ENCODE measurements at places on chromosomes 4 and X. TPM values are rescaled to one million over a fixed set of nuclear protein-coding genes. Genes with fewer than 3 reads are reported as not detected.

- no peak for DNase-seq
Measured at GRCh38 chrX:133857640-133858269, 127.6 kb downstream of the GPC3 start.

Gene RHOXF1
- total RNA-seq = not detected

Gene PPM1K
- 4.9 TPM for total RNA-seq

Gene CFAP47
- 0.15 TPM for total RNA-seq

Gene RASL11B
- total RNA-seq = 0.20 TPM

Gene BGN
- 2.0 TPM for total RNA-seq

DNA sequence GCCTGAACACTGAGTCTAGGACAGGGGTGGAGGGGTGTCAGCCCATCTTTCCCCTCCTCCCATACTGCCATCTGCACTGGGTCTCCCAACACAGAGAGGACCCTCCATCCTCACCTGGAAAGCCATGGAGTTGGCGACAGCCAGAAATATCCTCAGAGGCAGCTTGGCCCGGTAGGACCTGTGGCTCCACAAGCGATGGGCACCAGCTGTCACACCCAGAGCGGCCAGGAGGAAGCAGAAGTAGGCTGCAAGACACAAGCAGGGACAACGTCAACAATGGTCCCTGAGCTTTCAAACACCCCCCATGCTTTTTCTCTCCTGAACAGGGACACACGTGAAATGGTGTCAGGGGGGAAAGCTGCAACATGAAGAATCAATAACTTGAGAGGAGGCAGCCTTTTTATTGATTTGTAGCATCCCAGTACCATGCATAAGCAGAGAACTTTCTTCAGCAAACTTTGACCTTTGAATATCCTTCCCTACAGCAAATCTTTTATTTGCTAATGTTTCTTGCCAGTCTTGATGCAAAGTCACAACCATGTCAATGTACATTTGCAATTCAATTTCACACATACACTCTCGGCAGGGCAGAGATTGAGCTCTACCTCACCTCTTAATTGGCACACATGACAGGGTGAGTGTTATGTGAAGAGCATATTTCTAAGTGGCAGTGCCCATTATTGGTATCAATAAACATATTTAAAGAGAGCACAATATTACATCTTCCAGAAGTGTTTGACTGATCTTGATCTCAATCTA is 93.2 kb downstream of the SCD5 start:
- DNase-seq = no peak

DNA sequence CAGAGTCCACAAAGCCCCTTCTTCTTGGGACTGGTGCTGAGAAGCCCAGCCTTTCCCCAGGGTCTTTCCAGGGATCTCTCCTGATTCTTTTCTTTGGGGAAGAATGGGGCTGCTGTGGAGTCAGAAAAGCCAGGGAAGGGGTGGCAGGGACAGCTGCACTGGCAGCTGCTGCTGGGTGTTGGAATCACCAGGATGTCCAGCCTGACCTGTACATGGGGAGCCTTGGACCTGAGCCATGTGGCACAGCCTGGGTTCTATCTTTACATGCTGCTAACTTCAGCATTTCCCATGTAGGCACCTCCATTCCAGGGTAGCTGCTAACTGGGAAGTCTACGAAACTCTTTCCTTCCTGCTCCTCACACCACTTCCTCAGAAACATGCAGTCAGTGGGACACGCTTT is 36.0 kb downstream of the MED28 start:
- DNase-seq = no peak

DNA sequence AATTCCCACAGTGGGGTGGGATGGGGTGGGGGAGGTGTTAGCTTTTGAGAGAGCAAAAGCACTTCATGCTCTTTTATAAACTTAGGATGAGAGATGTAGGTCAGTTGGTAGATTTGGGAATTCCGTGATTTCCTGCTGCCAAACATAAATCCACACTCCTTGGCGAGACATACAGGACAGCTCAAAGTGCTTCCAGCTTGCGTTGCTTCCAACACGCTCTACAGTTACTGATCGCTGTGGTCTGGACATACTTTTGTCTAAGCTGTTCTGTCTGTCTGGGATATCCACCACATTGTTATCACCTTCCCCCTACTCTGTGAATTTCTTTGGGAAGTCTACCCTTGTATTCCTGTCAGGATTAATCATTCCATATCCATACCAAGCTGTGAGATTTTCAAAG is 117.5 kb downstream of the RAPGEF2 start:
- no peak for DNase-seq

Gene EVC2
- not detected for total RNA-seq

GRCh38 chrX:31860686-31861085 is 788.8 kb upstream of the FTHL17 start:
- no peak for DNase-seq

DNA sequence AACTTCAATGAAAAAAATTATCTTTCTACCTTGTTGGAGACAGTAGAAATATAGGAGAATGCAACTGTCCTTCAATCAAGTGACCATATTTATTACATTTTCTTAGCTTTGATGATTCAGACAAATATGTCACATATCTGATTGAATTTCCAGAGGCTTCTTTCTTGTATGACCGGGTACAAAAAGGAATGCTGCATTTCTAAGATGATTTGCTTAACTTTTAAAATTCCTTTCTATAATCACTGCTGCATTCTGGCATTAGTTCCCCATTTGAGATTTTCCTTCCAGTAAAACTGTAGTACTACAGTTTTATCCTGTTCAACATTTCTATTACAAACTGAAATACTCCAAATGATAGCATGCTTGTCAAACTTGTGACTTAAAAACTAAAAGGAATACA is 5.2 kb downstream of the MFSD8 start:
- no peak for DNase-seq

- DNase-seq = no peak
Measured at GRCh38 chr4:159027535-159027934, 75.3 kb upstream of the RAPGEF2 start.

Gene SLC39A8
- 658 TPM for total RNA-seq

GRCh38 chrX:133323431-133323830 is 91.9 kb downstream of the GPC4 start:
- no peak for DNase-seq

Gene HSFX2
- total RNA-seq = not detected

GRCh38 chr4:139391731-139392130 is 62.2 kb upstream of the RAB33B start:
- no peak for DNase-seq

DNA sequence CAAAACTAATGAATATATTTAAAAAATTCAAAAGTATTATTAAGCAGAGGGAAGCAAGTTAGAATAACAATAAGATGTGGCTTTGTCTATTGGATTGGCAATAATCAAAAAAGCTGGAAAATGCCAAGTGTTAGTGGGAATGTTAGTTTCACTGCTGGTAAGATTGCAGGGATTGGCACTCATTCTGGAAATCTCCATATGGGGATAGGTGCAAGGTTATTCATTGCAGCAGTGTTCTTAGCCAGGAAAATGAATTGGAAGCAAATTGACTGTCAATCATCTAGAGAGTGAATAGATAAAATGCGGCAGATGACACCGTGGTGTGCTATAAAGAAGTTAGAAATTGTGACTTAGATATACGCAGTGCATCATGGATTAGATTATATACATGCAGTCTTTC is 1615.5 kb upstream of the PCDH7 start:
- no peak for DNase-seq

- peak; percentile 6 for DNase-seq
Measured at GRCh38 chr4:80101792-80102116, 28.7 kb upstream of the ANTXR2 start.

DNA sequence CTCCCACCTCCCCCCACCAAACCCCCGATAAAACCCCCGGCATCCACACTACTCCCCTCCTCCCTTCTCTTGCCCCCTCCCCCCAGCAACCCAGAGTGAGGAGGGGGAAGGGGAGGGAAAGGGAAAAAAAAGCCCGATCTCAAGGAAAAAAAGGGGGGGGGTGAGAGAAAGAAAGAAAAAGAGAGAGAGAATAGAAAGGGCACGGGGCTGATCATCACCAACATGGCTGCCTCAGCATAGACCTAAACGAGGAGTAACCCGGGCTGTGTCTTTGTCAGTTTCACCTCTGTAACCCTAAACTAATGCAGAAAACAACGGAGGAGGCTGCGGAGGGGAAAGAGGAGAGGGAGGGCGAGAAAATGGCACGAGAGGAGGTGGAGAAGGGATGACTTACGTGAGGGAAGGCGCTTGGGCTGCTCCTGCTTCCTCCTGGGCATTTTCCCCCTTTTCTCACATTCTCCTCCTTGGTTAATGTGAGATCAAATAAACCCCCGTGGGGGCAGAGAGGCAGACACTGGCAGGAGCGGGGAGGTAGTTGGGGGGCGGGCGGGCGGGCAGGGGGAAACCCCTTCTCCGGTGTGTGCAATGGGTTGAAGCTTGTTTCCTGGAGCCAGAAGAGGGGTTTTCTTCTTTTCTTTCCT is 532 bp downstream of the ZNF827 start:
- DNase-seq = no peak

- no peak for DNase-seq
Measured at GRCh38 chr4:61193863-61194262, 6.3 kb upstream of the ADGRL3 start.

DNA sequence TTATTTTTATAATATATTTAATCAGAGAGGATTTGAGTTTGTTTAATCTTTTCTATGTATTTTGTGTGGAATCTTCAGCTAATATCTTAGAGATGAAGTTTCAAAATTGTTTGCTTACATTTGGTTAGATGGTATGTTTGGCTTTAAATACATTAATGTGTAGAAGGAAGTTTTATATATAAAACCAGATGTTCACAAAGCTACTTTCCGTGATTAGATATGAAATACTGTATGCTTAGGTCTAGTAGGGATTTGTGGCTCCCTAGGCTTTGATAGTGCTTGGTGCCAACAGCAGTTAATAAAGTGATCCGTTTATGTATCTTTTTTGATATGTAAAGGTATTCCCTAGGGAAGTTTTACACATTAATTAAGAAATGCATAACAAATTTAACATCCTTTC is 223.0 kb downstream of the ARHGAP10 start:
- DNase-seq = no peak

DNA sequence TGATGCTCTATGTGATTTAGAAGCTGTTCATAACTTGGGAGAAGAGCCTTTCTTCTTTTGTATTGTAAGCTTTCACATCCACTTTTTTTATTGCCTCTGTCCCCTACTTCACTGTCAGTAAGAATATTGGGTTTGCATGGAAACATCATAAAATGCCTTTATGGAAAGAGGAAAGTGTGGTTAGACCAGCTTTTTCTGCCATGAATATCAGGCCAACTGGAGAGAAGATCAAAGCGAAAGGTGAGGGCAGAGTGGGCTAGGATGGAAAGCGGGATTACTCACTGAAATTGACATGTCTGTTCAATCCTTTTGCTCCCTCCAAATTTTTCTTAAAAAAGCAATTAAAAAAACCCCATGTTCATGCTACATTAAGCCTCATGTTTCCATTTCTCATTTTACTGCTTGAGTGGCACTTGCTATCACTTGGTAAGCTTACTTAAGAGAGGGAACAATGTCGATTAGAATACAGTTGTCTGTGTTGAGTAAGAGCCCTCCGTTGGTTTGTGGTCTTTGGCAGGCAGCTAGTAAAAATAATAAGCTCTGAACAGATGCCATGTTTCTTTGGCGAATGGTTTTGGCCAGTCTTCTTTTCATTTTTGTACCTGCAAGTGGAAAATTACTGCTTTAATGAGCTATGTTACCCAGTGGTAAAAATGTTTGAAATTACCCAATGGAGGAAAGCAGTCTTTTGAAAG is 35.9 kb downstream of the SUPT20HL1 start:
- no peak for DNase-seq

- DNase-seq = no peak
Measured at GRCh38 chr4:23734000-23734399, 155.8 kb downstream of the PPARGC1A start.

GRCh38 chr4:9936129-9936644 is 85.1 kb downstream of the SLC2A9 start:
- no peak for DNase-seq

- DNase-seq = no peak
Measured at GRCh38 chr4:185587427-185588161, 52.3 kb upstream of the PDLIM3 start.

GRCh38 chrX:131915488-131915887 is 107.6 kb upstream of the STK26 start:
- DNase-seq = no peak

- no peak for DNase-seq
Measured at GRCh38 chr4:177740563-177740962, 298.3 kb upstream of the AGA start.

DNA sequence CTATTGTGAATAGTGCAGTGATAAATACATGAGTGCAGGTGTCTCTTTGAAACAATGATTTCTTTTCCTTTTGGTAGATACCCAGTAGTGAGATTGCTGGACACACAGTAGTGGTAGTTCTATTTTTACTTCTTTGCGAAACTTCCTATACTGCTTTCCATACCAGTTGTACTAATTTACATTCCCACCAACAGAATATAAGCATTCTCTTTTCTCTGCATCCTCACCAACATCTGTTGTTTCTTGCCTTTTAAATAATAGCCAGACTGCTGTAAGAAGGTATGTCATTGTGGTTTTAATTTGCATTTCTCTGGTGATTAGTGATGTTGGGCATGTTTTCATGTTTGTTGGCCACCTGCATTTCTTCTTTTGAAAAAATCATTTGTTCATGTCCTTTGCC is 105.9 kb downstream of the COL4A6 start:
- DNase-seq = no peak

Gene CHIC1
- total RNA-seq = 11.2 TPM

DNA sequence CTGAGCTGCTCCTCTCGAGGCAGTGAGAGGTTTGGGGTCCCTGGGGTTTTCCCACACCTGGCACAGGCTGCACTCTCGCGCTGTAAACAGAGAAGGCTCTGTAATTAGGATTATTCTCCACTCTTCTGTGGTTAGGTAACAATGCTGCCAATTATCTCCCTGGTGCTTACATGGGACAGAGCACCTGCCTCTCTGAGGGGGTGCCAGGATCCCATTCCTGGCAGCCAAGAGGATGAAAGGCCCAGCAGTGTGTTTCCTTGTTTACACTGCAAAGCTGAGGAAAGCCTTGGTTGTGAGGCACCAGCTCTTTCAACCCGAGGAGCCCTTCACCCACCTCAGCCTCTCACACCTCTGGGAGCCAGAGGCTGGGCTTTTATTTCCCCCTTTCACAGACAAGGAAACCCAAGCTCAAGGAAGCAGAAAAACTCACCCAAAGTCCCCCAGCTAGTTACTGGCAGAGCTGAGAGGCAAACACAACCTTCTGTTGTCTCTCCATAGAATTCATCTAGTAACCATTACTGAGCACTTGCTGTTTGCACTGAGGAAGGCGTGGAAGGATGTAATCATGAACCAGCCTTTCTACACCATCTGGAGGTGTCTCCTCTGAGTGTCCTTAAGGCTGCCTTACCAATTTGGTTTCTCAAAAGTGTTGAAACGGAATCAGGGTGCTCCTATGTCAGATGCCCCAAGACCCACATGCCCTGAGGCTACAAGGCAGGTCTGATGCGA is 39.7 kb upstream of the PROM1 start:
- no peak for DNase-seq

- no peak for DNase-seq
Measured at GRCh38 chr4:16721613-16722291, 176.7 kb downstream of the LDB2 start.

- no peak for DNase-seq
Measured at GRCh38 chrX:112678831-112679230, 907 bp downstream of the LHFPL1 start.

Gene TLR3
- 3.3 TPM for total RNA-seq

GRCh38 chrX:41474726-41475100 is 27.6 kb downstream of the NYX start:
- DNase-seq = no peak

- no peak for DNase-seq
Measured at GRCh38 chr4:130825284-130825683, 1729.3 kb downstream of the C4orf33 start.

Gene CT83
- not detected for total RNA-seq

GRCh38 chr4:173490817-173491528 is 39.1 kb downstream of the HAND2 start:
- DNase-seq = no peak

Gene GABRG1
- 0.92 TPM for total RNA-seq

Gene TMSB15A
- total RNA-seq = not detected

Measured in NCI-H460 (cell line).